ENCODE measurements at places on chromosomes 12 and 14. TPM values are rescaled to one million over a fixed set of nuclear protein-coding genes. Genes with fewer than 3 reads are reported as not detected.

DNA sequence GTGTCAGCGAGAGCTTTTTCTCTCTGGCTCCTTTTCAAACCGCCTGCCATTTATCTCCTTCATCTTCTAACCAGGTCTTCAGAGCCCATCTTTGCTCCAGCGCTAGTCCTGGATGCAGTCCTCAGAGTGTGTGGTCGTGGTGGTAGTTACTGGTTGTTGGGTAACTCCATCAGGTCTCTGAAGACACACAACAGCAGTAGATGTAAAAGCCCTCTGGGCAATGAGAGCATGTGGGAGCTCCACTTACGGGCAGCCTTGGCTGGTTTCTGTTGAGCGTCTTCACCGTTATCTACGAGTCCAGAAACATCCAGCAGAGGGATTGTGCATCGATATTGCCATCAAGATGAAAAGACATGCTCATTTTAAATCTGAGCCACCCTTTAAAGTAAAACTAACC is 61.2 kb downstream of the FBXL14 start:
- DNase-seq, result no peak

DNA sequence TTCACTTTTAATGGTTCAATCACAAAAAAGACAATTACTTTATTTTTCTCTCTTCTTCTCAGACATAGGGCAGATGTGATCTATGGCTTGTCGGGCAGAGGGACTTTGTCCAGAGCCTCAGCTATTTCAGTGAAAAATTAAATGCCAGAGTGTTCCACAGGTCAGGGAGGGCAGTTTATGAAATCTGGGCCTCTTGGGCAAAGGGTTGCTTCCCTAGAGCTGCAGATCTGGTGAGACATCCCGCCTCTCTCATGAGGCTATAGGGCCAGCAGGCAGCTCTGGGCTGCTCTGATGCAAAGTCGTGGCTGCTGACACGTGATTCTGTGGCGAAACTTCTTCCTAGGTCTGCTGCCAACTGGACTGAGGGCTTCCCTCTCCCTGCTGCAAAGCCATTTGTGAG is 6.0 kb downstream of the CLMN start:
- no peak for DNase-seq

- DNase-seq, result no peak
These were observed 213.2 kb downstream of the C12orf50 start for GRCh38 chr12:87815771-87816585.

KRT6C gene
- not detected for total RNA-seq

PTCSC3 gene
- not detected for total RNA-seq

RPL10L gene
- total RNA-seq, result not detected

RNU4-1 gene
- under 0.01 TPM for total RNA-seq

PPFIBP1 gene
- 108 TPM for total RNA-seq

RHOF gene
- total RNA-seq, result 14.5 TPM

SLCO1B1 gene
- 0.16 TPM for total RNA-seq

Measured in occipital lobe (tissue), 3 donors.